NCI-H187 treated with DMSO at 0.1 percent for 48 hours (cell line): ENCODE measurements at places on chromosomes 7 and 10.

DNA sequence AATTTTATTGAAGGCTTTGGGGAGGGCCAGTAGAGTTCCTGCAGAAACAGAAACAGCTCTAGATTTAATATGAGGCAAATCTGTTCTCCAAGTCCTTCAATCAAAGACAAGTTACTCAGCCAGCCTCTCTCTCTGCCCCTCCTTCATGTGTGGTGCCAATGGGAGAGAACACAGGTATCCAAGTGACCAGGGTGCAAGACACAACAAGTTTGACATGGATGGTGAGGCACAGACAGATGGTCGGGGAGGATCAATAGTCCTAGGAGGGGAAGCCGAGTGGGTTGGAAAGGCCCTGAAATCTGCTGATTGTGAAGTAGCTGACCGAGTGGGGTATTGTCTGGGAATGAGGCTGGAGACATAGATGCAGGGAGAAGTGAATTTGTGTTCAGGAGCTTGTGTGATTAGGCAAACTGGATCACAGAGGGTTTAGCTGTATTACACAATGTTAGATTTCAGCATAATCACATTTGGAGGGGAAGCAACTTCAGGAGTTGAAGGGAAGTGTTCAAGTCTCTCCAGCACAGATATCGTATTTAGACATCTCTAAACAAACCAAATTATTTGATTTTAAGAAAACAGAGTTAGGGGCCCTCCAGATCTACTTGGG, 1.5 kb downstream of the GIMAP1 start:
- DNase-seq, result no peak

GRCh38 chr10:32943854-32944661, 14.0 kb downstream of the ITGB1 start:
- no peak for DNase-seq

DNA sequence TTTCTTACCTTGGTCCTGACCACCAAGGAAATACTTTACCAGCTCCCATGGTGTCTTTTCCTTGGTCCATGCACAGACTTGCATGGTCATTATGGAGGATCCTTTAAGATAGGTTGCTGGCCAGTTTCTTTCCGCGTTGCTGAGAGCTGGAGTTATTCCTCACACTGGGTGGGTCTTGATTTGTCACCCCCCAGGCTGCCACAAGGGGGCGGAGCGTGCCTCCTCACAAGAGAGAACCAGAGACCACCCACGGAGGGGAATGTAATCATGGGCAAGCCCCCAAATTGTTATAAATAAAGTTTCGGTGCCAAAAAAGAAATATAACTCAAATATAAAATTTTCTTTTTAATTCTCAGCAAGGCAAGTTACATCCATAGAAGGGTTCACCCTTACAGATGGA, 10.5 kb upstream of the TRIM24 start:
- DNase-seq, result no peak

DNA sequence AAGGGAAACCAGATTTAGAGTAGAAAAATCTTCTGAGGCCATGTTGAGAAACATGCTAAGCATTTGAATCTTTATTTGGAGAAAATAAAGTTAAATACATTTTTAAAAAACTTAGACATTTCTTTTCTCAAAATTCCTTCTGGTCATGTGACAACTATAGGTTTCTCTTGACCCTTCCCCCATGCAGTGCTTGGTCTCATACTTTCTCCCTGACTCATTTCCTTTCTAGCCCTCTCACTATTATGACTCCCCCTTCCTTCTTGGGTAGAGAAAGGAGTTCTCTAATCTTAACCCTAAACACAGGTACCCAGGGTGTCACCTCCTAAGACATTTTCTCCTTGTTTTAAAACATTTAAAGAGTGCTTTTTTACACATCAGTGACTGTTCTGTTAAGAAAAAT, 179.5 kb upstream of the TMEM106B start:
- no peak for DNase-seq

DNA sequence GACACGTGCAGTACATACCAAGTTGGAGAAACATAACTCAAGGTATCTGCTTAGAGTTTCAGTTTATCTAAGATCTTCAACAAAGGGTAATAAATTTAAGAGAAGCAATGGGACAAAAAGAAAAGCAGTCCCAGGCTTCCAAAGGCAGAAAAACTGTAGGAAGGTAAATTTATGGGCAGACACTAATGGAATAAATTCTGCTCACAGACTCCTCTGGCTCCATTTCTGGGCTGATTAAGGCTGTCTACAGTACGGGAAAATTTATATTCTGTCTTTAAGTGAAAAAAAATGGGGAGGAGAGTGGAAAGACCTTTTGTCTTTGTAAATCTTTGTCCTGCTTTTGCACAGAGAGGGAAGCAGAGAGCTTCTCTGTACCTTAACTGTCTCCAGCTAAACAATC, 587.5 kb upstream of the IGFBP3 start:
- DNase-seq, result no peak

GRCh38 chr10:95660283-95660682, 3.8 kb upstream of the ALDH18A1 start:
- no peak for DNase-seq

- DNase-seq, result no peak
Observed at GRCh38 chr10:21989453-21990154, 13.9 kb downstream of the DNAJC1 start.

- DNase-seq, result no peak
Observed at GRCh38 chr10:128922619-128923196, 544.3 kb upstream of the MGMT start.

DNA sequence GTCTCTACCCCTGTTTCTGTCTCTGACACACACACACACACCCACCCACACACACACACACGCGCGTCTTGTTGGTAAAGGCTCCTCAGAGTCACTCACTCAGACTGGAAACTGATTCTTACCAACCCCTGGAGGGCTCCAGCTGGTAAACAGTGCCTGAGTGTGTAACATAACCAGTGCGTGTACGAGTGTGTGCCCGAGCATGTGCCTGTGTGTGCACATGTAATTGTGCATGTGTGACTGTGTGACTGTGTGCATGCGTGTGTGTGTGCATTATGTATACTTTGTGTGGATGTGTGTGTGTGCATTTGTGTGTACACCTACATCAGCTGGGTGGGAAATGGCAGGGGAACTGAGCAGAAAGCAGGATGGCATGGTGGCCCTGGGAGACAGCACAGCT, 317.1 kb downstream of the WDR37 start:
- no peak for DNase-seq

GRCh38 chr10:76769582-76769981, 868.0 kb downstream of the KCNMA1 start:
- DNase-seq, result no peak

DNA sequence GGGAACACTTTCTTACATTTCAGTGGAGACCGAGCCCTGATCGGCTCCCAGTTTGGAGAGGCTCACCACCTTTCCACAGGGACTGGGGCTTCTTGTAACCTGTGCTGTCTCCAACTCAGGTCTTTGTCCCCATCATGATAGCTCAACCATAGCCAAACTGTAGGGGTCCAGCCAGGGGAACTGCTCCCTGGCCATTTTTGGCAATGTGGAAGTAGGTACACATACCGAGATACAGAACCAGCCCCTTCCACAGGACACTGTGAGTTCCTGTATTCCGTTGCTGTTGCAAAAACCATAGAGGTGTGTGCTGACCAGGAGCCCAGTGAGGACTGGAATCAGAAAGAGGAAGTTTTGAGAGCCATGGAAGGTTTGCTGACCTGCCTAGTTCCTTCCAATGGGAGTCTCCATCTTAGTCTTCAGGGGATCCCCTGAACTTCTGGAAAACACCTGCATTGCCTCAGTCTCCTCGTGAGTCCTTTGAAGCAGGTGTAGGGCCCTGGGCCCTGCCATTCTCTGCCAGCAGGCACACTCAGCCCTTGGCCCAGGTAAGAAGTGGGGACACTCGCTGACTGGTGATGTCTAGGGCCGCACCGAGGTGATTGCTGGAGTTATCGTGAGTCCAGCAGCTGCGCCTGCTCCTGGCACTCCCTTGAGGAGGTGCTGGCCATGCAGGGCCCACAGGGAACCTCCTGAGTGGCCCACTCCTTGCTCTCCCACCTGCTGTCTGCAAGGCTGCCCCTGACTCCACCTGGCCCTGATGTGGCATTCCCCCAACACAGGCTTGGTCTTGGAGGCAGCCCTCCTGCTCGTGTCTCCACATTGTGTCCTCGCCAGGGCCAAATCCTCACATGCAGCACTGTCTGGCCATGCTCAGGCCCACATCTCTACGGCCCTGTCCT, 11.2 kb downstream of the WDFY4 start:
- no peak for DNase-seq

DNA sequence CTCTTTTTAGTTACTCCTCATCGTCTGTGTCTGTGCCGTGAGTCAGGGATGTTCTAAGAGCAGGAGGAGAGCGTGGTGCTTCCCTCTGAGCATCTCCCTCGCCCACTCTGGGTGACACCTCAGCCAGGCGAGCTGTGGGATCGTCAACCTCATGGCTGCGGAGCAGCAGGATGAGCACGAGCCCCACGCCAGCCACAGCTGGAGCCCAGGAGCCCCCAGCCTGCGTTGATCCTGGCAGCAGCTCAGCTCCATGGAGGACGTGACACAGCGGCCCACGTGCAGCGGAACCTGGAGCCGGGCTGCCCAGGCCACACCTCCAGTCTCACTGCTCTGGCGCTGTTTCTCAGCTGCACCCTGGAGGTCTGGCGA, 512.0 kb downstream of the PTPRN2 start:
- DNase-seq, result no peak

DNA sequence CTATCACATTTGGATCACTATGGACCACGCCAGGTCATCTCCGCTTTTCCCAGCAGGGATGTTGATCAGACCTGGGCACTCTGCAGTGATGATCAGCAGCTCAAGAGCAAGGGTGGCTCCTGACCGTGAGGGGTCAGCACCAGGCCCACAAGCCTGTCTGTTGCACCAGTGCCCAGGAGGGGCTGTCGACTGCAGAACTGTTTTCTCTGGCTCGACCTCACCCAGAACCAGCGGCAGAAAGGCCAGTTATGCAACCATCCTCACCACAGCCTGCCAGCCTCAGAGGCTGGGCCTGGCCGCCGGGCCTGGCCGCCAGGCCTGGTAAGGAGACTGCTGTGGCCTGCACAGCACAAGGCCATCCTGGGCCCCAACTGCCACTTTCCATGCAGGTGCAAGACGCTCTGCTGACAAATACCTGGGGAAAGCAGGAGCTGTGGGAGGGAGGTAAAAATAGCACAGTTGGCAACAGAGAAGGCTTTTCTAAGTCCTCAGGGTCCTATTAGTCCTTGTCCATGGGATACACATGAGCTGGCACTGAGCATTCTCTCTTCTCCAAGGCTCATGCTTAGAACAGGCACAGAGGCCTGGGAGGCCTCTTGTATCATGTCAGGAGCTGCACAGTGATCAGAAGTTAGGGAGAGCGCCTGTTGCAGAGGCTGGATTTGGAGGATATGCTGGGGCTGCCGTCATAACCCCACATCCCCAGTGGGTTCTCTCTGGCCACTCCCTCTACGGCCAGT, 17.5 kb downstream of the KCNMA1 start:
- DNase-seq, result peak; percentile 52

DNA sequence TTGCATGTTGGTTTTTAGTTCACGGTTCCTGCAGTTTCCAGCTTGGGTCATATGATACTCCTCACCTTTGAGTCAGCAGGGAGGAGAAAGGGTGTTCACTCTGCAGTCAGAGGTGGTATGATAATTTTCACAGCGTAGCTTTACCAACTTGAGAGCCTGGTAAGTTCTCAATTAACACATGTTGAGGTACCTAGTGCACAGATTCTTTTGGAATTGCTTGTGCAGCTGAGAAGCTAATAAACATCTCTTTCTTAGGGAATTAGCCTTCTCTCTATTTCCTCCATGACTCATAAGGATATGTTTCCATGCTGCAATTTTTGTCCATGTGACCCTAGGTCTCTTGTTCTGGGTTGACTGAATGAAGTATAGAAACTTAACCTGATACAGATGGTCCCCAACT, 166.6 kb downstream of the KIF20B start:
- DNase-seq, result no peak

GRCh38 chr10:132957131-132957530, 14.8 kb upstream of the CFAP46 start:
- no peak for DNase-seq

GRCh38 chr10:22103701-22104470, 100.4 kb upstream of the DNAJC1 start:
- no peak for DNase-seq

GRCh38 chr7:53191191-53191695, 155.8 kb downstream of the POM121L12 start:
- no peak for DNase-seq

DNA sequence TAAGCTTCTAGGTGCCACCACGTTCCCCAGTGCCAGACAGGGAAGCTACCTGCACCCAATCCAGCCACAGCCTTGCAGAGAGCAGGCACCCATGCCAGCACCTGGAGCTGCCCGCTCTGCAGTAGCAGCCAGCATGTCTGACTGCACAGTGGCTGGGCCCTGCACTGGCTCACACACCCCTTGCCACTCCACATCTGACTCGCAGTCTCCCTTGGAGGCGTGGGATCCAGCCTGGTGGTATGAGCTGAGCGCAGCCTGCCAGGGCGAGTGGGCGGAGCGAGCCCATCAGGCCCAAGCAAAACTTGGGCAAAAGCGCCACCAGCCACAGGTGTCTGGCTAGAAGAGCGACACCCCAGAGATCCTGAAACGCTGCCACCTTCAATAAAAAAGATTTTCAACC, 30.1 kb downstream of the CRTAC1 start:
- no peak for DNase-seq

- DNase-seq, result no peak
Observed at GRCh38 chr7:42932811-42933591, 825 bp downstream of the MRPL32 start.

- DNase-seq, result no peak
Observed at GRCh38 chr7:93219868-93220267, 6.4 kb downstream of the HEPACAM2 start.

DNA sequence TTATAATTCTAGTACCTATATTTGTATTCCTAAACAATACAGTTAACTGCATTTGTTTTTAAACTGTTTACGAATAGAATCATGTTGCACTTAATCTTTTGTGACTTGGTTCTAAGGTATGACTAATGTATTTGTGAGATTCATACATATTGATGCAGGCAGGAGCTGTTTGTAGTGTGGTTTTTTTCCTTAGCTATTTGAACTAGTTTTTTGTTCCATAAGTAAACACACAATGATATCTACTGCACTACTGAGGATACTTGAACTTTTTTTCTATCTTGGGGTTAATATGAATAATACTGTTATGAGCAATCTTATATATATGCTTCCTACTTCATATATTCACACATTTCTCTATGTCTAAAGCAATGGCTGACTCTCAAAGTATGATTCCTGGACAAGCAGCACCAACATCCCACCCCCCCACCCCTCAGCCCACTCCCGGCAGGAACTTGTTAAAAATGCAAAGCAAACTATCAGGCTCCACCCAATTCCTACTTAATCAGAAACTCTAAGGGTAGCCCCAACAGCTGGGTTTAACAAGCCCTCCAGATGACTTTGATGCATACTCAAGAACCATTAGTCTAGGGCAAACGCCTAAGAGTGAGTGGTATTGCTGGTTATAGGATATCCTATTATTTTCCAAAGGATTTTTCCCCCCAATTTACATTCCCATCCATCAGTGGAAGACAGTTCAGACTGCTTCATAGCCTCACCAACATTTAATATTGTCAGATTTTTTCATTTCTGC, 25.8 kb downstream of the BRAF start:
- no peak for DNase-seq
